ENCODE measurements at places on chromosomes 1 and 21.

GRCh38 chr1:206790502-206791250, 18.4 kb upstream of the IL10 start:
- DNase-seq = no peak

DNA sequence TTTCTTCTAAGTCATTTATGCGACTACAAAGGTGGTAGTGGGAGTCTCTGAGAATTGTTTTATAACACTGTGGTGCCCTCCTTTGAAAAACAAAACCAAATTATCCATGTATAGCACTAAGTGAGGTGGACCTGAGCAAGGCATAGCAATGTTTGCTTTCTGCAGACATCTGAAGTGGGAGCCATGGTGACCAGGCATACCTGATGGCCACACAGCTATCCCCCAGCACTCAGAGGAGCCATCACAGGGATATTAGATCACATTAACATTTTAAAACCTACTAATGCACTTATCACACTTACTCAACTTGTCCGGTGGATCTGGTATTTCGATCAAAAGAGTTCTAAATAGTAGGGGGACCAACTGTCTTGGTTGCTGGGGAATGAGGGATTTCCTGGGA, 24.8 kb upstream of the AVPR1B start:
- no peak for DNase-seq

GRCh38 chr1:157849229-157849875, 7.7 kb upstream of the CD5L start:
- DNase-seq = no peak

GRCh38 chr1:151624783-151625182, 12.9 kb downstream of the SNX27 start:
- DNase-seq = no peak

DNA sequence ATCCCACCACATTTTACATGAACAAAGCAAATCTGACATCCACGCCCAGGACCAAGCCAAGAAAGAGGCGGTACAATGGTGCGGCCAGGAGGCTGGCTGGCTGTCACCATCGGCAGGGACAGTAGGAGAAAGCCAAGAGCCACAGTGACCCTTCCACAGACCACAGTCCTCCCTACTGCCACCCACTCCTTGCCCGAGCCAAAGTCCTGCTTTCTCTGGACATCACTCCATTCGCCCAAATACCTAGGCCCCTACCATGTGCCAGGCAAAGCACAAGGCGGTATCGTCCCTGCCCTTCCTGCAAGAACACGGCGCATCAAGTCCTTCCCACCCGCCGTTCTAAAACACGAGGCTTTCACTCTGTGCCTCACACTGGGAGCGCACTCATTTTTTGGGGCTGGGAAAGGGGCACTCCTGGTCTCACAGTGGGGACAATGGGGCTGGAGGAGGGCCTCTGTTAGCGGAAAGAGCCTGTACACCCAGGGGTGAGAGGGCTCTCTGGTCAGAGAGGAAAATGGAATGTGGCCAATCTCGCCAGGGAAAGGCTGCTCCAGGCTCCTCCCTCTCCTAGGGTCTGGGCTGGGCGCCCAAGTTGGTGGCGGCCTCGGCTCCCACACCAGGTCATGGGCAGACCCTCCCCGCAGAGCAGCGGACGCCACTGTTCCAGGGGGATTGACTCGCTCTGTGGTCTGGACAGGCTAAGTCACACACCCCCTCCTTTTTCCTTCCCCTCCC, 26.5 kb downstream of the SSBP3 start:
- DNase-seq = no peak

- DNase-seq = no peak
These were observed 153.8 kb downstream of the ACTL8 start for GRCh38 chr1:17908945-17909344.

- no peak for DNase-seq
These were observed 79.5 kb downstream of the MRPL37 start for GRCh38 chr1:54279457-54279856.

DNA sequence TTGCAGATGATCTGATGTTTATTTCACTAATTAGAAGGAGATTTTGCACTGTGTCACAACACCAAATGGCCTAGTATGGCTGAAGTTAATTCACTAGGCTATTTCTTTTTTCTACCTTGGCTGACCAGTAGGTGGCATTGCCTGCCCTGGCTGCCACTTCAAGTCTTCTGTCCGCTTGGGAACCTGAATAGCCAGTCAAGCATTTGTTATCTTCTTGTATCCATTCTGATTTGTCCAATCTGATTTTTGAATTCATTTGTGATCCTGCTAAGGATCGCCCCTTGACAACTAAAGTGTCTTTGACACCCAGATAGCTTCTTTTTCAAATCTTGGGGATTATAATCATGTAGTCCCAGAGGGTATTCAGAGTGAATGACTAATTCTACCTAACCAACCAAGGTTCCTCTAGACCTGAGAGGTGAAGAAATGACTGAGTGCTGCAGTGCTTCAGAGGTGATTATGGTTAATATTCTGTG, 99.4 kb downstream of the GIPC2 start:
- peak; percentile 58 for DNase-seq

DNA sequence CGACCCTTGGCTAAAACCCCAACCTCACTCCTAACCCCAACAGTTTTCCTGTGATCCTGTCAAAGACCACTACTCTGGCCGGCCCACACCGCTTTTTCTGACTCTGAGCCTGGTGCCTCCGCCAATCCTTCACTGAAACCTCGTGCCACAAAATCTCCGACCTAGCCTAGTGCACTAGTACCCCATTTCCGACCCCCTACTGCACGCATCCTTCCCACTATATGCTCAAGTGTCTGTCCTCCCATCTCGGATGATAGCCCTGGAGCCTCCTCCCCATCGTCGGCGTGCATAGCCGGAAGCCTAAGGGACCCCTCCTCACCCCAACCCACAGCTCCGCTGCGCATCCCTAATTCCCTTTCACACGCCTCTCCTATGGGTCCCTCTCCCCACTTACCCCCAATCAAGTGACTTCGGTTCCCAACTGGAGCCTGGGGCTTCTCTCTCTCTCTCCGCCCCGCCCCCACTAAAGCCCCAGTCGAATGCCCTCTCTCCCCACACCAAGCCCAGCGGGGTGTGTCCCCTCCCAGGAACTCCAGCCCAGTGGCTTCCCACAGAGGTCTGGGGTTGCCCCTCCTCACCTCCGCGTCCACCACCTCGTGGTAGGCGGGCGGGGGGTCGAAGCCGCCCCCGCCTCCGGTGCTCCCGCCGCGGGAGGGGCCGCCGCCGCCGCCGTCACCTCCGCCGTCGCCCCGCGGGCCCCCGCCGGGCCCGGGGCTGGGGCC, 791 bp downstream of the USP24 start:
- no peak for DNase-seq

DNA sequence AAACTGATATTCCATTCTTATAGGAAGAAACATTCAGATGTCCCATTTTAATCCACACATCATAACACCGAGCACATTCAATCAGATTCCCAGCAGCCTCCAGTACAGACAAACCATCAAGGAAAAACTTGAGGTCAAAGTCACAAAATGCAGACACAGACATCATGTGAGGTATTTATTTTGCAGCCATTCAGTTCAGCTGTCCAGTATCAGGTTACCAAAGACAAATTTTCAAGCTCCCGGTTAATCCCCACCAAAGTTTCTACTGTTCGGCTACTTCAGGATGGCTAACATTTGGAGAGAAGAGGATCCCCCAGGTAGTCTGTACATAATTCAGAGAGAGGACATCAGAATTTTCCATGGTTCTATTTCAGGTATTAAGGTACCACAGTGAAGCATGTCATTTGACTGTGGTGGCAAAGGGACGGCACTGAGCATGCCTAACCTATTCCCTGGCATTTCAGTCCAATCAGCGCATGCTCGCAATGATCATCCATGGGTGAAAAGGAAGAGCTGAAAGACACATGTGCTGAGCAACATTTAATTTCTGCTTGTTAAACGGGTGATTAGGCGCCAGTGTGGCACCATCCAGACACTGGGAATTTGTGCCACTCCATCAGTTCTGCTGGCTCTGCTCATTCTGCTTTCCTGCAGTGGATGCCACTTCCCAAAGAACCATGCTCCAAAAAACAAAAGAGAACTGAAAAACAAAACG, 13.6 kb upstream of the NDC1 start:
- DNase-seq = no peak

- no peak for DNase-seq
These were observed at the start of gene ITLN1 for GRCh38 chr1:160885042-160885441. ITLN1 (minus strand) TSS chr1:160885180; CDS start chr1:160884877, 303 bp downstream.

GRCh38 chr1:36253161-36253862, 29.1 kb downstream of the THRAP3 start:
- no peak for DNase-seq

Data from skeletal muscle cell (primary cell).